ENCODE measurements at places on chromosomes 2 and 18.

DNA sequence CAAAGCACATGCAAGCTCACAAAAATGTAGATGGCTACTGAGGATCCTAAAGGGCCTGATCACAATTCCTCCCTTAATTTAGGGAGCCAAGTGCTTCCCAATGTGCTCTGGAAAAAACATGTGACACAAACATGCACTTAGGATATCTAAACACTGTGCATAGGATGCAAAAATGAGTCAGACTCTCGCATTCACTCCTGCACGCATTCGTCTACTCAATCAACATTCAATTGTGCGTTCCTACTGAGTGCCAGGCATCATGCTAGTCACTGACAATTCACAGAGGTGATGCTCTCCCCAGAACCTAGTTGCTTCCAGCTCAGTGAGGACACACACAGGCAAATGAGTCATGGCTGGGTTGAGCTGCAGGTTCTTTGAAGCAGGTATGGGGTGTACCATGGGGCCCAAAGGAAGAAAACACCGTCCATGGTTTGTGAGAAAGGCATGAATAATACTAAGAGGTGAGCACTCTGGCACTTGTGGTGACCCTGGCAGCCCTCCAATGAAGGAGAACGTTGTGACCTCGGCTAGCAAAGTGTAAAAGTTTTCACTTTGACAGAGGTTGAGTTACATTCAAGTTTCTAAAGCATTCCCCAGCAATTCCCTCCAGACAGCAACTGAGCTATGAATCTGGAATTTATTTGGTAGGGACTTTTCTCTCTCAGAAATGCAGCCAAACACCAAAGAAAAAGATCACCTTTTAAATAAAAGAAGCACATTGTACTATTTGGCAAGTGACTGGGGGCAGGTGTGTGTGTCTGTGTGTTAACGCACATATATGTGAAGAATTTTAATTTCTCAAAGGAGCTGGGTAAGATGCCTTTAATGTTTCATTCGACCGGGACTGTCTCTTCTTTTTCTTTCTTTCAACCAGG lies 173.3 kb downstream of the ALPK2 start:
- ATAC-seq, result no peak

- no peak for ATAC-seq
Measured at GRCh38 chr2:221500501-221501209, 71.4 kb downstream of the EPHA4 start.

DNA sequence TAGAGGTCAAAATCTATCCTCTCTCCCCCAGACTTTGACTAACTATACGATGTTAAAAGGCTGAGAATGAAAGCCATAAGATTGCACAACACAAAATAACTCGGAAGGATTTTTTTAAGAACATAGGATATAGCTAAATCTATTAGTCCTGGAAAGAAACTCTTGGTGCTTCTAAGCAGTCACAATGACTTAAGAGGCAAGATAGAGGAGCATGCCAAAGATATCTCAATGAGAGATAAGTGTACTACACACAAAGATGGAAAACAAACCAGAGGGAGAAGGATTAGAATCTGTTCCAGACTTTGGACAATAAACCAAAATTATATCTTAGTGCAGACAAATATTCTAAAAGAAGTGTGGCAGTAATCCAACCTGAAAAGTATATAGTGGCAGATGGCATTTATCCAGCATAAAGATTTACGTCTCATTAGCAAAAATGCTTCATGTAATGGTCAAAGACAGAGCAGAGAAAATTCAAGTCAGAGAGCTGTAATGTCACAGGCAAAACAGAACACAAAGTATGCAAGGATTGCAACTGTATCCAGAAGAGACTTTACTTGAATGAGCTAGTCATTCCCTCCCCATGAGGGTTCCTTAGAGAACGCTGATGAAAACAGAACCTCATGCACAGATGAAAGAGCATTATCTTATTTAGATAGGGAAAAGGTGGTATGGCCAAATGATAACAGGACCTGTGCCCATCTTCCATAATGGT lies 28.8 kb upstream of the EVA1A start:
- ATAC-seq, result no peak

- no peak for ATAC-seq
Measured at GRCh38 chr18:55166260-55166598, 207.0 kb upstream of the CCDC68 start.

DNA sequence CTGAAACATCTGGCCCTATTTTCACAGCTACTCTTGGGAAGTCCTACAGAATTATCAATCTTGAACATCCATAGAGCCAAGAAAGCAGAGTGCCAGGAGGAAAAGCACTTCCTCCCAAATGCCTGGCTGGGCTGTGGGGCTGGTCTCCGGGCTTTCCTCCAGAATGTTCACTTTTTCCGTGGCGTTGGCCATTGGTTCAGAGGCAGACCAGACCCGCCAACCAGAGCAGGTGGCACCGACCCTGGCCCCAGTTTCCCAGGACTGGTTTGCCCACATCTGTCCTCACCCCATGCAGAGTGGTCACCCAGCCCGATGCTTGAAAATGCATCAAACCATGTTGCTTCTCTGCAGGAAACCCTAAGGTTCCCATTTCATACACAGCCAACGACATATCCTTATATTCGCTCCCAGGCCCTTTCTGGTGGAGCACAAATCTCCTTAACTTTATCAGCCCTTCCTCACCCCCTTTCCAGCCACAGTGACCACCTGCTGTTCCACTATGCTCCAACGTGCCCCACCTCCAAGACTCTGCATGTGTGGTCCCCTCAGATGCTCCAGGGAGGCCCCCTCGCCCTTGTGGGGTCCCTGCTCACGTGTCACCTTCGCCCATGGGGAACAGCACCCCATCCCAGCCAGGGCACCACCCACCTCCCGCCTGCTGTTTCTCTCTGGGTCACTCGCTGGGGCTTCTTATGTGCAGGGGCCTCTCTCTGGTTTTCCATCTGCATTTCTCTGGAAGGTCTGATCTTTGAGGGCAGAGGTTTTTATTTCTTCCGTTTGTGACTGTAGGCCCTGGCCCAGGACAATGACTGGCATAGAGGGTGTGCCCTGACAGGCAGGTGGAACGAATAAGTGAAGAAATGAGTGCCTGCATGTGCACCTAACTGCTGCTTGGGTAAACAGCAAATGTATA lies 92.9 kb downstream of the PXDN start:
- no peak for ATAC-seq

DNA sequence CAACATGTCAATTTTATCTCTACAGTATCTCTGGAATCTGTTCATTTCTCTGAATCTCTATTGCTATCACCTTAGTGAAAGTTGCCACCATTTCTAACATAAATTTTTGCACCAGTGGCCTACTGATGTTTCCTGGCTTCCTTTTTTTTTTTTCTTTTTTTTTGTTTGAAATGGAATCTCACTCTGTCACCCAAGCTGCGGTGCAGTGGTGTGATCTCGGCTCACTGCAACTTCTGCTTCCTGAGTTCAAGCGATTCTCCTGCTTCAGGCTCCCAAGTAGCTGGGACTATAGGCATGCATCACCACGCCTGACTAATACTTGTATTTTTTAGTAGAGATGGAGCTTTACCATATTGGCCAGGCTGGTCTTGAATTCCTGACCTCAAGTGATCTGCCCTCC lies 35.1 kb downstream of the KCNJ13 start:
- no peak for ATAC-seq

GRCh38 chr2:30684026-30684425 lies 123.2 kb downstream of the CAPN13 start:
- ATAC-seq, result no peak

DNA sequence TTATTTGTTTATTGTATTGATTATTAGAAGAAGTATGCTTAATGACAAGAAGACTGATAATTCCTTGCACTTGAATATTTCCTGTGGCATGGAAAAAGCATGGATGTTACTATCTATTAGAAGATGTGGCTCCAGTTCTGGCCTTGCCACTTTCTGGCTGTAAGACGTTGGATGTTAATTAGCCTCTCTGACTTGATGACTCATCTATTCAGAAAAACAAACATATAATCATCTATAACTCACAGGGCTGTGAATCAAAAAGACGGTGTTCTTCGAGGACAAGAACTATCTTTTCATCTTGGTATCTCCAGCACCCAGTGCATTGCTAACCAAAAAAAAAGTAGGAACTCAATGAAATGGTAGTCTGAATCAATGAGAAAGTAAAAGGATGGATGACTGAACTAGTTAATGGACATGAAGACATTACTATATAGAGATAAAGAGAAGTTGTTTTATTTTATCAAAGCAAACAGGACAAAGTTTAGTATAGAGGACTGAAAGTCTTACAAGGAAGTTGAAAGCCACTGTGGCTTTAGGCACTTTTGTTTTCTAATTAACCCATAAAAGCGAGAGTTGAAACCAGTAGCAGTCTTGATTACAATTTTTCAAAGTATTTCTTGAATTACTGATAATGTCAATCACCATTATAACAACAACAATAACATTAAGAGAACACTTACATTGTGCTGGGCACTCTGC lies 145.3 kb downstream of the RND3 start:
- no peak for ATAC-seq

- ATAC-seq, result no peak
Measured at GRCh38 chr2:100818606-100819369, 1.2 kb upstream of the NPAS2 start.

- ATAC-seq, result no peak
Measured at GRCh38 chr18:42445359-42445758, 490.3 kb downstream of the PIK3C3 start.

DNA sequence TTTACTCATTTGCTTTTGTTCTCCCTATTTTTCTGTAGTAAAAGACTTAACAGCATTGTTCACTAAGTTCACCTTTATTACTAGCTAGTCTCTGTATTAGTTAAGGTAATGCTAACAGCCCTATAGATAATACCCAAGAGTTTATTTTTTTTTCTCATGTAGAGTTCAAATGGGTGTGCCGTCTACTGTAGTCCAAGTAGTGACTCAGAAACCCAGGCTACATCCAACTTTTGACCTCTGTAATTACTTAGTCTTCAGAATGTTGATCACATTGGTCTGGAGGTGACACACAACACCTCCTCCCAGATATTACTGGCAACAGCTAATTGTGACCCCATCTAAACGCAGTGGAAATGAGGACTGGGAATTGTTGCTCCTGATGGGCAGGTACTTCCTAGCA lies 7.7 kb downstream of the COQ10B start:
- no peak for ATAC-seq

- no peak for ATAC-seq
Measured at GRCh38 chr2:127182626-127183458, 37.3 kb downstream of the CYP27C1 start.

All from activated CD4-positive, CD25-positive, alpha-beta regulatory T cell treated with anti-CD3 and anti-CD28 coated beads, Interleukin-2, amount 50 U/mL, for 24 hours (primary cell).